ENCODE measurements at places on chromosomes 4 and X.
A peak's percentile ranks its signal among the peaks of the same experiment; 100 is the strongest.

- no peak for DNase-seq
Measured at GRCh38 chr4:24630937-24631336, 46.6 kb upstream of the DHX15 start.

DNA sequence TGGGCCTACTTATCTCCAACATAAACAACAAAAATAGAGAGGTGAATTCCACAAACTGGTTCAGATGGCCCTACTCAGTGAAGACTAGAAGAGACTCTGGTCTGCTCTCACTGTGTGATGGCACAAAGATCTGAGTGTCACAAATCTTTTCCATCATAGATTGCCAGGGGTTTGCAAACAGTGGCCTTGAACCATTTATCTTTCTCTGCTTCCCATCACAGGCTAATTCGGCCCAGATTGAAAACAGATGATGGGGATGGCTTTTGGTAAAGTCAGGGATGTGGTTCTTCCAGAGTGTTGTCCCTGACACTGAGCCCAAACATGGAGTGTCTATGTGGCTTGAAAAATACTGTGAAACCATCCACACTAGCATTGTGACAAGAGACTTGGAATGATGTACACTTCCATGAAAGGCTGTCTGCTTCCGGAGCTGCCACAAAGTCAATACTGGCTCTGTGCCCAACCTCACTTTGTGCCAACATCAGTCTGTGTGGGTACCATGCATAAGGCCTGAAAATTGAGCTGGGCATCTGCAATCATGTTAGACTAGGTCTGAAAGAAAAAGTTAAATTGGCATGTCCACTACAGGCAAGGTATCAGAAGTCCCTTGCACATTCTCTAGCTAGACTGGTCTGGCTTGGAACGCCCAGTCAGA, 25.2 kb upstream of the PLAC1 start:
- DNase-seq, result no peak

GRCh38 chrX:136779346-136779781, 1.4 kb downstream of the ARHGEF6 start:
- DNase-seq, result no peak

DNA sequence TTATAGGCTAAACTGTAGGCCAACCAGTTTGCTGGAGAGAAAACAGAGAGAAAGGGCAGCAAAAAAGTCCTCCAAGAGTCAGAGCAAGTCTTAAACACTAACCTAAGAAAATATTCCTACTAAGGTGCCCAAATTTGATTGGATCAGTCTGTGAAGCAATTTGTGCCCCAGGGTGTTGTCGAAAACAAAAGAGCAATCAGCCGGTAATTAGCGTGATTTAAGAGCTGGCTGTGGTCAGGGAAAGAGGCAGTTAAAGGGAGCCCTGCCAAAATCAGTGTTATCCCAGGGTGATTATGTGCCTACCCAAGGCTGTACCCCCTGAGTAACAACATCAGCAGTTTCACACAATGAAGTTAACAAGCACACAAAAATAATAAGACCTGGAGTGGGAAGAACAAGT, 6.4 kb upstream of the BRWD3 start:
- DNase-seq, result no peak

DNA sequence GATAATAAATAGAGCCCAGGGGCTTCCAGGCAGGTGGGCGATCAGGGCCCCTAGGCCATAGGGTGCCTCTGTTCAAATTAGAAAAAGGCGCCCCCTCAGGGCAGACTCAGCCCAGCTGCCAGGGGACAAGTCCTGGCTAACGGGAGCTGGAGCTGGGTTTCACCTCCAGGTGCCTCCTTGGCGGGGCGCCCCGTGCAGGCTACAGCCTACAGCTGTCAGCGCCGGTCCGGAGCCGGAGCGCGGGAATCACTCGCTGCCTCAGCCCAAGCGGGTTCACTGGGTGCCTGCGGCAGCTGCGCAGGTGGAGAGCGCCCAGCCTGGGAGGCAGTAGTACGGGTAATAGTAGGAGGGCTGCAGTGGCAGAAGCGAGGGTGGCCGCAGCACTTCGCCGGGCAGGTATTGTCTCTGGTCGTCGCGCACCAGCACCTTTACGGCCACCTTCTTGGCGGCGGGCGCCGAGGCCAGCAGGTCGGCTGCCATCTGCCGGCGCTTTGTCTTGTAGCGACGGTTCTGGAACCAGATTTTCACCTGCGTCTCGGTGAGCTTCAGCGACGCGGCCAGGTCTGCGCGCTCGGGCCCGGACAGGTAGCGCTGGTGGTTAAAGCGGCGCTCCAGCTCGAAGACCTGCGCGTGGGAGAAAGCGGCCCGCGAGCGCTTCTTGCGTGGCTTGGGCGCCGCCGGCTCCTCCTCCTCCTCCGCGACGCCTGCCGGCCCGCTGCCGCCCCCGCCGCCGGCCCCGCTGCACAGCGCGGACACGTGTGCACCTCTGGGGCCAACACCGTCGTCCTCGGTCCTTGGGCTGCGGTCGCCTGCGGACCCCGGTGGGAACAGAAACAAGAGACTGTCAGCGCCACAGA, 2.4 kb downstream of the NKX3-2 start:
- DNase-seq, result no peak

DNA sequence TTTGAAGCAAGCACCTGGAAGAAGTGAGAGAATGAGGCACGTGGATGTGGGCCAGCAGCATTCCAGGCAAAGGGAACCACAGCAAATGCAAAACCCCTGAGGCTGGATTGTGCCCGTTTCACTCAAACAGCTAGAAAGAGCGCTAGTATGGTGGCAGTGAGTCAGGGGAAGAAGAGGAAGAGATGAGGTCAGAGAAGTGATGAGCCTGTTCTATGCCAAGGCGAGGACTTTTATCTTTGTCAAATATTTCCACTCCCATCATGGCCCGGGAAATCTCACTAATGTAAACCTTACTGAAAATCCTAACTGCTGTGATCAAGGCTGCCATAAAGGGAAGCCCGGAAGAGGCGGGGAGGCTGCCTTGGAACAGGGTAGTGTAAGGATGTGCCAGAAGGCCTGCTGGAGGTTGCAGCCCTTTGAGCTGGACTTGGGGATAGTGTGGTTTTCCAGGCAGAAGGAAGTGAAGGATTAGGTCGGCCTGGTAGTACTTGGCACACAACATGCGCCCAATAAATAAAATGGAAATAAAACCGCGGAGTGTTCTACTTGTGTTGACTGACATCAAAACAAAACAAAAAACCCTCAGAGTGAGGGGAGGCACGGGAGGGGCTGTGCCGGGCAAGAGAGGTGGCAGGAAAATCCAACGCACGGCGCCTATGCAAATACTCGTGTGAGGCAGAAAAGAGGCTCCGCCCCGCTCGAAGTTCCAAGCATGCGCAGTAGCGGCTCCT, 1.2 kb upstream of the CDK16 start:
- DNase-seq, result peak; percentile 45

DNA sequence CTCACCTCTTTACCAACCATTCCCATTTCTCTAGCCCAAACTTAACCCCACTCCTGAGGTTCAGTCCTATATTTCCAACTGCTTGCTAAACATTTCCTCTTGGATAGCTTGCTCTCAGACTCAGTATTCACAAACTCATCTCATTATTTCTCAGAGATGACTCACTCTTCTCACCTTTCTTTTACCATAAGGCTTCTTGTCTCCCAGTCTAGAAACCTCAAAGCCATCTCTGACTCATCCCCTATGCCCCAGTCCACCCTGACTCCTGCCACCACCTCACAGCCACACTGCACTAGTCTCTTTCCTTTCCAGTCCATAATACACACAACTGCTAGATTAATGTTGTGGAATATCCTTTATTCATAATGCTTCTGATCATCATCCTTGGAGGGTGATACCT, 4.8 kb downstream of the FRMPD3 start:
- no peak for DNase-seq

GRCh38 chrX:155899366-155899765, 18.2 kb downstream of the VAMP7 start:
- no peak for DNase-seq

DNA sequence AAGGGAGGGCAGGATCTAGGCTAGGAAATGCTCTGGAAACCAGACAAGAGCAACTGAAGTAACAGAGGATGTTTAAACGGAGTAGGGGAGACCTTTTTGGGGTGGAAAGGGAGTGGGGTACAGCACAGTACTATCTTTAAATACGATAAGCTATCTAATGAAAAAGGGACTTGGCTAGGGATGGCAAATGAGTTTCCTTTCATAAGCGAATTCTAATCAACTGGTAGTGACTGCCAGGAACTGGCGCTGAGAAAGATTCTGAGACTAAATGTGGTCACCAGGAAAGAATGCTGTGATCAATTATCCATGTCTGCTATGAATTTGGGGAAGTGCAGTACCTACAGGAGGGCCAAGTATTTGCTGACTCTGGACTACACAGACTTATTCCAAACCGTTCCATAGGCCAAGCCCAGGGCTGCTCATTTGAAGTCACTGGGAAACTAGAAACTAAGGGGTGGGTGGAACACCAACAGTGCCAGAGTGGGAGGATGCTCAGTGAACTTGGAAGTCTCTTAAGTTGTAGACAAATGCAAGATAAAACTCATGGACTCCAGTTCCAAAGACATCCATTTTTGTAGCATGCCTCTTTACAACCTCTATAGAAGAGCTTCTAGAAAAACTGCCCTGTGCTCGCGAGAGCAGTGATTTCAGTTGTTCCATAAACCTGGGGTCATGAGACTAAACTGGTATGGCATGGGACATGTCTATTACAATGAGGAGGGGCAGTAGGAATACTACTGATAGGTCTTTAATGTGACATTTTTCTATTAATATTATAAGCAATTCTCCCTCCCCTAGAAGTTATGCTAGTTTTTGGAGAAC, 2.0 kb downstream of the TRAPPC2 start:
- no peak for DNase-seq

- no peak for DNase-seq
Measured at GRCh38 chrX:95071621-95072020, 1397.6 kb downstream of the FAM133A start.

- DNase-seq, result no peak
Measured at GRCh38 chrX:100673397-100673953, 29.5 kb downstream of the SRPX2 start.

GRCh38 chr4:56655209-56655626, 25.9 kb downstream of the HOPX start:
- peak; percentile 27 for DNase-seq

DNA sequence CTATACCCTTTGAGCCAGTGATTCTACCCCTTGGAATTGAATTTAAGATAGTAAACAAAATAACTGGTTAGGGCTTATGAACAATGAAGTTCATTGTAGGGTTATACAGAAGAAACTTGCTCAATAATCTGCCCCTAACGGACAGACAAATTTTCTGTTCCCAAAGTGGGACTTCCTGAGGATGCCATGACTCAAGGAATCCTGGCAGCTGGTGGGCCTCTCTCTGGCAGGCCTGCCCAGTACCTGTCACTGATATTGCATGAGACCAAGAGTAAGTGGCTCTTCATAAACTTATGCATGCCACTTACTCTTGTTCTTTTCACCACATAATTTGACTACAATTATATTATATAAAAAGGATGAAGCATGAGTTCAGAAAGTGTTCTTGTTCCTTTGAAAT, 41.5 kb downstream of the GPRIN3 start:
- no peak for DNase-seq

DNA sequence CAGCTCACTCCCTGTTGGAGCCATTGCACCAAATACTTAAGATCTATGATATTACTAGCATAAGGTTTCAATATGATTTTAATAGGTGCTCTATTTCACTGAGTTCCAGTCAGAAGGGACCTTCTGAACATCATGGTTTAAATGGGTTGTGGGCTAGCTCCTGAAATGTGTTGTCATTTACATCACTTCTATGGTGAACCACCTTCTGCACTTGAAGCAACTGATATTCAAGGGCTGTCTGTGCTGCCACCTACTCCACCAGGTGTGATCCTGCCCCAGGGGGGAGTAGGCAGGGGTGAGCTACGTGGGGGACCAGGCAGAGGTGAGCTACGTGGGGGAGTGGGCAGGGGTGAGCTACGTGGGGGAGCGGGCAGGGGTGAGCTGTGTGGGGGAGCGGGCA, 35.2 kb downstream of the RNF175 start:
- DNase-seq, result no peak

DNA sequence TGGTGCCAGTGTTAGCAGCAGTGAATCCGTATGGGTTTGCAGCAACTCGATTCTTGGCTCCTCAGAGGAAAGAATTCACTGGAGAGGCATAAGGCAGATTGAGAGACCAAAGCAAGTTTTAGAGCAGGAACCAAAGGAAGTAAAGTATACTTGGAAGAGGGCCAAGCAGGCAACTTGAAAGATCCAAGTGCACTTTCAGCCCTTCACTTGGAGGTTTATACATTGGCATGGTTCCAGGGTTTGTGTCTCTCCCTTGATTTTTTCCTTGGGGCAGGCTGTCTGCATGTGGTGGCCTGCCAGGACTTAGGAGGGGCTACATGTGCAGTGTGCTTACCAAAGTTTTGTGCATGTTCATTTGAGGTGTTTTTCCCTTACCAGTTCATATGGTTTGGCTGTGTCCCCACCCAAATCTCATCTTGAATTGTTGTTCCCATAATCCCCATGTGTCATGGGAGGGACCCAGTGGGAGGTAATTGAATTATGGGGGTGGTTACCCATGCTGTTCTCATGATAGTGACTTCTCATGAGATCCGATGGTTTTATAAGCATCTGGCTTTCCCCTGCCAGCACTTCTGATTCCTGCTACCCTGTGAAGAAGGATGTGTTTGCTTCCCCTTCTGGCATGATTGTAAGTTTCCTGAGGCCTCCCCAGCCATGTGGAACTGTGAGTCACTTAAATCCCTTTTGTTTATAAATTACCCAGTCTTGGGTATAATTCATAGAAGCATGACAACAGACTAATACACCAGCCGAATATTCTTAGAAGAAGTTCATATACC, 86.2 kb upstream of the TSPAN5 start:
- DNase-seq, result no peak

- no peak for DNase-seq
Measured at GRCh38 chr4:5888222-5889001, 4.5 kb downstream of the CRMP1 start.

- DNase-seq, result no peak
Measured at GRCh38 chr4:77202491-77202890, 45.5 kb downstream of the CCNG2 start.

DNA sequence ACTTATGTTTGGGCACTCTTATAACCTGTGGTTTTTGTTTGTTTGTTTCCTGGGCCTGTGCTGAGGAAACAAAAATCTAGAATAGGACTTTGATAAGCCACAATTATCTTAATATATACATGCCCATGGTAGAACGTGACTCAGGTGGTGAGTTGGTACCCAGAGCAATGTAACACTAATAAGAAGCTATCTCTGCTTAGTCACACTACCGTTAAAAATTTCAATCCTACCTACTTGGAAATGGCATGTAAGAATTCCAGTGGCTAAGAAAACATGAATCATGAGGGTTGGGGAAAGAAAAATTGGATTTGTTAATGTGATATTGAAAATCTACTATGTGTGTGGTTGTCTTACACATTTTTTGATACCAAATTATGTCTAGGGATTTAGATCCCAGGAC, 30.5 kb upstream of the ADGRG2 start:
- DNase-seq, result no peak

GRCh38 chr4:138298866-138299265, 56.7 kb upstream of the SLC7A11 start:
- DNase-seq, result no peak

DNA sequence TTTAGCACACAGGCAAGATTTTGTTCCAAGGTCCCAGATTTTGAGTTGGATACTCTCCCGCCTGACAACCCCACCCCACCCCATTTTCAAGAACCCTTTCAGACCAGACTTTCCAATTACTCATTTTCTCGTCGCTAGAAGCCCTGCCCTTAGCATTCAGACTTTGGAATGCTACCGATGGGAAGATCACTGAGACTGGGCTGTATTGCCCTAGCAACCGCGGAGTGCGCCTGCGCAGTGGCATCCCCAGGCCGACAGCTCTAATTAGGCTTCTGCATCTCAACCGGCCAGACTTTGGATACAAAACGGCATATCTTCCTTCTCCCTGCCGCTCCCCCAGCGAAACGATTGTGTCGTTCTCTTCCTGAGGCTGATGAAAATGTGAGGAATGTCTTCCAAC, 3.4 kb downstream of the MAGEE2 start:
- DNase-seq, result no peak

Measured in adrenal gland (tissue), 19 donors.